ENCODE measurements at places on chromosomes 3 and 15.
A peak's percentile ranks its signal among the peaks of the same experiment; 100 is the strongest.

DNA sequence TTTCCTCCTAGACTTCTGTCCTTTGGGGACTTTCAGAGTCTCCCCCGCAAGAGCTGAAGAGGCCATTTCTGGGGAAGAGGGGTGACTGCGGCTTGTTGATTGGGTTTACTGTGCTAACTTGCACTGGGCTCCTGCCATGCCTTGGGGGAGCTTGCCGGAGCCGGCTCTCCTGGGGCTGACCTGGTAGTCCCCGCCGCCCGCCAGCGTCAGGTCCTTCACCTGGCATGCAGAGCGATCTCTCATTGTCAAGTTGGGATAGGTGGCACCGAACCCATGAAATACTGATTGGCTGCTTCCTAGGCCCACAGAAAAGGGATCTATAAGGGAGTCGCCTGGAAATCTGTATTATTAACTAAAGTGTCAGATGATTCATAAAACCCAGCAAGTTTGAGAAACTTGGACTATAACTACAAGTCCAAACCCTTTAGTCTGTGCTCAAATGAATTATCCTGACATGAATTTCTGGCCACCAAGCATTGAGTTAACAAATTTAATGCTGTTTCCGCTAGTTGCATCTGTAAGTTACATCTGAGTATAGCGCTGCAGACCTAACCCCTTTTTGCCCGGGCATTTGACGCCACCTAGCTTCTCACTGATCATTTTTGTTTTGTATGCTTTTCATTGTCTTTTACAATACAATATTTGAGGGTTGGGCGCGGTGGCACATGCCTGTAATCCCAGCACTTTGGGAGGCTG lies 607 bp upstream of the IMP3 start:
- peak; percentile 73 for DNase-seq

DNA sequence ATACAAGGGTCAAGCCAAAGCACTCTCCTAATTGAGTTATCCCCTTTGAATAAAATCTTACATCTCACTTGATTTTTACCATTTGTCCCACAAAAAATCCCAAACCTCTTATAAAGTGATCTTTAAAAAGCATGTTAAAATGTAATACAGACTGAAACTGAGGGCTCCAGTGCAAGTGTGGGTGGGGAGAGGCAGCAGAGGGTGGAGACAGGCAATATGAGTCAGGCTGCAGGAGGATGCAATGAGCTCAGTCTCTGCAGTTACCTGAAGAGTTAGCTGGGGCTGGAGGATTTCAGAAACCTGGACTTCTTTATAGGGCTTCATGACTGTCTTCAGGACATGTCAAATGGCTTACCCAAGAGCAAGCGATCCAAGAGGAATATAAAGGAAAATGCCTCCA lies 14.2 kb upstream of the COLQ start:
- DNase-seq: no peak

DNA sequence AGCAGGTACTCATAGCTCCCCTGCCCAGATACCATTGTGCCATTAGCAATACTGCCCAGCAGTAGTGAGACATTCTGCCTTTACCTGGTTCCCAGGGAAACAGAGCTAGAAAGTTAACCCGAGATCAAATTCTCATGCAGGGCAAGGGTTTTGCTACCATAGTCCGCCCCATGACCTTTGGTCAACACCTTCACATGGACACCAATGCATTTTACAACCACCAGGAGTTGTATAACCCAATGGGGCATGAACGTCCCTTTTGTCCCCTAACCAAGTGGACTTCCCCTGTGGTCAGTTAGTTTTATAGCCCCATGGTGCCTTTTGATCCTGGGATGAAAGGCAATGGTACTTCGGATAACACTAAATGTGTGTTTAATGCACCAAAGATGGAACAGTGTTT lies 151.7 kb upstream of the IQSEC1 start:
- peak; percentile 55 for DNase-seq

DNA sequence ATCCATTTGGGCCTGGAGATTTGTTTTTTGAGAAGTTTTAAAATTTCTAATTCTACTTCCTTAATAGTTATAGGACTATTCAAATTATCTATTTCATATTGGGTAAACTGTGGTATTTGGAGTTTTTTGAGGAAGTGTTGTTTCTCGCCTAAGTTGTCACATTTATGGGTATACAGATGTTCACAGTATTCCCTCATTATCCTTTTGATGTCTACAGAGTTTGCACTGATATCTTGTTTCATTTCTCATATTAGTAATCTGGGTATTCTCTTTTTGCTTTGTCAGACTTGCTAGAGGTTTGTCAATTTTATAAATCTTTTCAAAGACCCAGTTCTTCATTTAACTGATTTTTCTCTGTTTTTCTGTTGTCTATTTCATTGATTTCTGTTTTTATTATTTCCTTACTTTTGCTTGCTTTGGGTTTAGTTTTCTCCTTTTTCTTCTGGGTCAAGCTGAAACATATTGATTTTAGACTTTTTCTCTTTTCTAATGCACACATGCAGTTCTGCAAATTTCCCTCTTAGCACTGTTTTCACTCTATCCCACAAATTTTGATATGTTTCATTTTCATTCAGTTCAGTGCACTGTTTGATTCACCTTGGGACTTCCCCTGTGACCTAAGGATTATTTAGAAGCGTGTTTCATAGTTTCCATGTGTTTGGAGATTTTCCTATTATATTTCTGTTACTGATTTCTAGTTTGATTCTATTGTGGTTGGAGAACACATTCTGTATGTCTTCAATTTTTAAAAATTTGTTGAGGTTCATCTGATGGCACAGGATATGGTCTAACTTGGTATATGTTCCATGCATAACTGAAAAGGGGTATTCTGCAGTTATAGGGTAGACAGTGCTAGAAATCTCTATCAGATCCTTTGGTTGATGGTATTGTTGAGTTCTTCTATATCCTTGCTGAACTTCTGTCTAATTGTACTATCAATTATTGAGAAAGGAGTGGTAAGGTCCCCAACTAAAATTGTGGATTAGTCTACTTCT lies 79.6 kb downstream of the SUMF1 start:
- no peak for DNase-seq

DNA sequence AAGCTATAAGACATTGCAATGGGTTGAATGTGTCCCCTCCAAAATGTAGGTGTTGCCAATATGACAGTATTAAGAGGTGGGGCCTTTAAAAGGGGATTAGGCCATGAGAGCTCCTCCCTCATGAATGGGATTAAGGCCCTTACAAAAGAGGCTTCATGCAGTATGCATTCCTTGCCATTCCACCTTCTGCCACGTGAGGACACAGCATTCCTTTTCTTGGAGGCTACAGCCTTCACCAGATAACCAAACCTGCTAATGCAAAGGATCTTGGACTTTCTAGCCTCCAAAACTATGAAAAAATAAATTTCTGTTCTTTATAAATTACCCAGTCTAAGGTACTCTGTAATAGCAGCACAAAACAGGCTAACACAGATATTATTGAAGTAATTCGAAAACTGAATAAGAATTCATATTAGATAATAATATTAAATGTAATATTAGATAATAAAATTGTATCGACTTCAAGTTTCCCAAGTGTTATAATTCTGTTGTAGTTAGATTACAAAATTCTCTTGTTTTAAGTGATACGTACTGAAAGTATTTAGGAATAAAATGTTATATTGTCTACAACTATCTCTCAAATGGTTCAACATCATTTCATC lies 29.4 kb upstream of the ATP8B4 start:
- DNase-seq: peak; percentile 39

- no peak for DNase-seq
Measured at GRCh38 chr3:125357032-125357658, 18.0 kb downstream of the ZNF148 start.

DNA sequence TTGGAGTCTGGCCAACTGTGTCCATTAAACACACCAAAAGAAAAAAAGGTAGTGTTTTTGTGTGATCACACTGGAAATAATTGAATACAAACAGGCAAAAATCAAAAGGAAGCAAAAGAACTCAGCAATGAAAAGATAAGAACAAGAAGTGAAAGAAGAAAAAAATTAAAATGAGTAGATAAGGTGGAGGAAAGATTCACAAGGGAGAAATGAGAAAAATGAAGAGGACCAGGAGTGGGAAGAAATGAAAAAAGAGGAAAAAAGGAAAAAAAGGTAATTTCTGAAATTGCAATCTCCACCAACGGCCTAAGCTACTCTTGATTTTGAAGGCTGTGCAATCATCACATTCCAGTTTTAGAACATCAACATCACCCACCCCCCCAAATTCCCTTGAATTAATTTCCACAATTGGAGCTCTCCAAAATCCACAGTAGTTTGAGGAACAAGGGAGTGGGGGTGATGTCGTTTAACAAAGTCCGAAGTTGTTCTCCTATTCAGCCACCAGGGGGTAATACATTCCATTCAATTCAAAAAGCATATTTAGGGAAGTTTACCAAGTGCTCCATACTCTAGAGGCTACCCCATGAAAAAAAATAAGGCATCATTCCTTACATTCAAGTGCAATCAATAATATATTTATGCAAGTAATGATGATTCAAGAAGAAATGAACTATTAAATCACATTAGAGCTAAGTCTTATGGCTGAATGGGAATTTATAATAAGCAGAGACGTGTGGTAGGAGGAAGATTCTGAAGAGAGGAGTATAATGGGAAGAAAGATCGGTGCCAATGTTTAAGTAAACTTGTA lies 37.4 kb downstream of the ZNF860 start:
- DNase-seq: peak; percentile 67

GRCh38 chr3:149085828-149086231 lies 503 bp downstream of the HLTF start:
- DNase-seq: no peak
